ENCODE measurements at places on chromosomes 2 and 18.

DNA sequence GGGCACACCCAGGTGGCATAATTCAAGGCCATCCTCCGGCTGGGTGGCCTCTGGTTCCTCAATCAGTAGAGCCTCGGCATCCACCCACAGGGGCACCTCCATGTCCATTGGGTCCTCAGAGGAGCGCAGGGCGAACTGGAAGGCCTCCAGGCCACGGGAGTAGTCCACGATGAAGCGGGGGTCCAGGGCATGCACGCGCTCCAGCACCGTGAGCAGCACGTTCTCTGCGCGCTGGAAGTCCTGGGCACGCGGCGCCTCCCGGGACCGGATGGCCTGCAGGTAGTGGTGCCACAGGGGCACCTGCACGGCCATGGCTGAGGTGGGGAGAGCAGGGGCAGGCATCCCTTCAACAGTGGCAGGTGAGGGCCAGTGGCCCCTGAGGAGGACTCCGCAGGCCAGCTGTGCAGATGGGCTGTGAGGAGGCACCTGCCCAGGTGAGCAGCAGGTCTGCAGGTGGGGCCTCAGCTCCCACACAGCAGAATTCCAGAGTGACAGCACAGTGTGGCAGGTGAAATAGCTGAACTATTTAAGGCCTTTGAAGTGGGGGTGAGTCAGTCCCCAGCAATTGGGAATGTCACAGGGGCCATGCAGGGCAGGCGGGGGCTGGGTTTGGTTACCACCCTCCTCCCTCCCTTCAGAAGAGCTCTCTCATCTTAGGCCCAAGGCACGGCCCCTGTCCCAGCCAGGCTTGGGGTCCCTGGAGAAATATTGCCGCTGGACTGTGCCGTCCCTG, at the start of gene MAB21L4:
MAB21L4 (minus strand) TSS at position 501 of the 733 bp plus-strand sequence; CDS start at position 342, 159 bp downstream.
- no peak for DNase-seq

DNA sequence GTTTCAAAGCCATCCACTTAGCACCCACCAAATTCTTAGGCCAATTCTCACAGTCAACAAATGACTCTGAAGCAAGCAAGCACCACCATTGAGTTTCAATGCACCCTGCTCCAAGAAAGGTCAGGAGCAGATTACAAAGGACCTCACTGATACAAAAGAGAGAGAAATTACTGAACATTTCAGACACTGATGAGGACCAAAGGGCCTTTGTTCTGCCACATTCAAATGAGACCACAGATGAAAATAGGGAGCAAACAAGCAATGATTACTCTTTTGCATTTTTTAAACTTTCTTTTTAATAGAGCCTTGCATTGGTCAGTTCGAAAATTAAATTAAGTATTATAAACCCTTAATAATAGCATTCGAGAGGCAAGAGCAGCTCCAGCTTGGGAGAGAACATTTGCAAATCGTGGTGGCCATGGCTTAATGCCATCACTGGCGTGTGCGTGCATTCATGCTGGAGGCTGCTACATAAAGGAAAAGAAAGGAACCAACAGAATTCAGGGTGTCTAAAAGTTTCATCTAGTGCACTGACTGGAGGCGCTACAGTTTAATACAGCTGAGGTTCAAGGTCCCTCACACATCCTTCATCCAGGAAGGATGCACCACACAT, 87.5 kb downstream of the KLF7 start:
- DNase-seq: no peak

DNA sequence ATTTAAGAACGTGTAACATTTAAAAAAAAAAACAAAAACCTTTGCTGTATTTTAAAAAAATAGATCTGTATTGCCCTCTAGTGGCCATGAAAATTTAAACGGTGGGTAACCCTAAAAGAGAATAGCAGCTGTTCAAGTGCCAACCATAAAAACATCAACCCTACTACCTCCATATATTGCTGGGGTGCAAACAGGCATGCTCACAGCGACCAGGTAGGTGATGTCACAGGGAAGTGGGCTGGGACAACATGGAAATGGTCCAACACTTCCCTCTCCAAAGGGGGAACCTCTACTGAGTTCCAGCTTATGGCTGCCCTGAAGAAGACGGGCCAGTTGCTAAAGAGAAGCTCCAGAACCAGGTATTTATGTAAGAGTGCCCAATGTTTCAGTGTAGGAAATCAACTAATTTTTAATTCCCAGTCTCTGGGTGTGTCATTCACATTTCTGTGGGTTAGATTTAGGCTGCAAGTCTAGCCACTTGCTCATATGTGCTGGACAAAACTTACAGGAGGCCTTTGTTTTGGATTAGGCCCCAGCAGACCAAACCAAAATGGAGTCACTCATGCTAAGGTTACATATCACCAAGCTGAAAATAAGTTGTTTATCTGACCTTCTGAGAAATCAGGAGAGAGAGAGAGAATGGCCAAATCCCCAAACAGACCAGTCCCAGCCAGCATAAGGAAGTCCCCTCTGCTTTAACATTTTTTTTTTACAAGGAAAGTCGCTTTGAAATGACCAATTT, 54.5 kb downstream of the SKA1 start:
- DNase-seq: no peak

DNA sequence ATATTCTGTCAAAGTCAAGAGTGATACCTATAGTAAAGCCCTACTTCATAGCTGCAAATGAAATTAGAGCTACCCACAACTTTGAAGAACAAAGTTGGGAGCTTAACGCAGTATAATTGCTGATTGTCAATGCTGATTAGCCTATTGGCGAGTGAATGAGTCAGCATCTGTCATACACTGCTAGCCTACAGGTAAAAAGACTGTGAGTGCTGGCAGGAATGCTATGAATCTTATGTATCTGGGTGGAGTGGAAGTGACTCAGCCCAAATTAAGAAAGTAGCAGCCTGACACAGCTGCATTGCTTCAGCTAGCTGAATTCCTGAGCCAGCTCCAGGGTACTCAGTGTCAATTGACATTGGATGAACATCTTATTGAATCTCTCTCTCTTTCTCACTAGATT, 179.4 kb upstream of the DCC start:
- DNase-seq: no peak

- no peak for DNase-seq
These were observed 157.8 kb downstream of the DNAH6 start for GRCh38 chr2:84674099-84674498.

DNA sequence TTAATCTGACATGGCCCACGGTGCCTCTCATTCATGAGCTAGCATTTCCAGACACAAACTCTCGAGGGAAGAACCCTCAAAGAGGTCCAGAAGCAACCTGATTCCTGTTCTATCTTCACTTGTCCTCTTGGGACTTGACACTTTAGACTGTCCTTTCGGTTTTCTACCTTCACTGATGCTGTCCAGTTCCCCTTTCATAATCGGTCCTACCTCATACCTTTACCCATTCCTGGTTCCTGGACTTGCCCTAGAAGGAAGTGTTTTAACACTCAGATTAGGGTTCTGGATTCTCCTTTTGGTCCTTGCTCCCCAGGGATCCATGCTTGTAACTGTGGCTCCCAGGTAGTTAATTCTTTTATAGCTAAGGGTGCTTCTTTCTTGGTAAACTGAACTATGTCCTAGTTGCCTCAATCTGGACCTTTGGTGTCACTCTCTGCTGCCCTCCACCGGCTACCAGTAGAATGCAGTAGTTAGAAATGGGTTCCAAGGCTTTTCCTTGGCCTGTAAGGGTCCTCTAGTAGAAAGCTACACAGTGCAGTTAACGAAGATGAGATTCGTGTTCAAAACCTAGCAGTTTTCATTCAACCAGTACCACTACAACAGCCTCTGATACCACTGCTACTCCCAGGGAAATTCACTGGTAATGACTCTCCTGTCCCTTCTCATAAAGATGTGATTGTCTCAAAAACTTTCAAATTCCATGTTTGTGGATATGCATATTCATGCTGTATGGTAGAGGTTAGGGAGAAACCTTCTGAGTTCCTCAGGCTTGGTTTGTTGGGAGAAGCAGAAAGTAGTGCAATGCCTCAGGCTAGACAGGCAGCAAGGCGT, 178.1 kb upstream of the CYP26B1 start:
- no peak for DNase-seq

- no peak for DNase-seq
These were observed 55.2 kb downstream of the STK39 start for GRCh38 chr2:168191955-168192785.

DNA sequence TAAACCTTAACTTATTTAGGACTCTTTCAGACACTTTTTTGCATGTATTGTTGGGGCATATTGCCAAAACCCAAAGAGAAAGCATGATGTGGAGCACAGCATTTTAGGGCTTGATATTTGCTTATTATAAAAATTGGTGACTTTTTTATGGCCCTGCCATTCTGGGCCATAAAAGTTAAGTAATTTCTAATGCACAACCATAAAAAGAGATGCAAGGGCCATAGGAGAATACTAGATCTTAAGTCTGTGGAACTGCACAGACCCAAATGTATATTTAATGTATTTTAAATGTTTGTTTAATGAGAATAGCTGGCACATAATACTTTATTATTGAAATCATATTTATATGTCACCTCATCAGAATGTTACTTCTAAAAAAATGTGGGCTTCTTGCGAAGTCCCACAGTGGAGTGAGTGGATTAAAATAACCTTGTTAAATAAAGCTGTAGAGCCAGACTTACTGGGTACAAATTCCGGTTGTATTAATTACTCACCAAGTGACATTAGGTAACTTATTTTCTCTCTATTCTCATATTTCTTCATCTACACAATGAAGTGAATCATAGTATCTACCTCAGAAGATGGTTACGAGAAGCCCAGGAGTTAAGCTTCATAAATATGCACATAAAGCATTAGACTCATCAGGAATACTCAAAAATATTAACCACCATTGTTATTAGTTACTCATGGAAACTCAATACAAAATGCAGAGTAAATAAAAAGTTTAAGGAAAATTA, 52.2 kb downstream of the HNMT start:
- DNase-seq: no peak

DNA sequence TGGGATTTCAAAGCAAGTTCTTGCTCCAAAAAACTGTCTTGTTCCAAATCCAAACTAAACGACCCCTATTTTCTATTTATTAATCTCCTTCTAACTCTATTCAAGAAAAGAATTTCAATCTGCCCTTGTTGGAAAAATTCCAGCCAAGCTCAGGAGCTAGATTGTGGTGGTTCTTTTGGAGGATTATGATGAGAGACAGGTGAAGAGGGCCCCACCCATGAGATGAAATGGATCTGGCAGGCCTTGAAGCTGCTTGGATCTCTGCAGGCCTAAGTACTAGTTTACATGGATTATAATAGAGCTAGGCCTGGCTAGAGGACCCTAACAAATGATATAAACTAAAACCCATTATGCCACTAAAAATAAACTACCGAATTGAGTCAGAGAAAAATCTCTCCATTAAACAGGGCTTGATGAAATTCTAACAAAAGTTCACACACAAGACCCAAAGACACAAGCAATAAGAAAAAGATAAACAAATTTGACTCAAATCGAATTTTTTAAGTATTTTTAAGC, 101.6 kb downstream of the GFPT1 start:
- no peak for DNase-seq

- DNase-seq: no peak
These were observed 46.3 kb downstream of the EN1 start for GRCh38 chr2:118801151-118801550.

- no peak for DNase-seq
These were observed 50.5 kb downstream of the MTA3 start for GRCh38 chr2:42618972-42619371.

DNA sequence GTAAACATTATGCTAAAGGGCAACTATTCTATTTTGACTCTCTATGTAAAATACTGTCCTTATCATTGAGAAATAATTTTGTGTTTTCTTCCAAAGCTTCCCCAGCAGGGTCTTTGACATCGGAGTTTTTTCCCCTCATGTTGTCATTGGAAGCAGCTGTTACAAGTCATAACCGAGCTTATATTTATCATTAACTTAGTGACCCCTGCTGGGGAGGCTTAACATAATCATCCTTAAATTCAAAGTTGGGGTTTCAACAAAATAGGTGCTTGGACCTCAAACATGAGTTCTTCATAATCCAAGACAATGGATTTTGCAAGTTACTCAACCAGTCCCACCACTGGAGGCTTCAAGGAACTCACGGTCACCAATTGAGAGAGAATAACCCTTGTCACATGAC, 330.9 kb downstream of the DCC start:
- no peak for DNase-seq

DNA sequence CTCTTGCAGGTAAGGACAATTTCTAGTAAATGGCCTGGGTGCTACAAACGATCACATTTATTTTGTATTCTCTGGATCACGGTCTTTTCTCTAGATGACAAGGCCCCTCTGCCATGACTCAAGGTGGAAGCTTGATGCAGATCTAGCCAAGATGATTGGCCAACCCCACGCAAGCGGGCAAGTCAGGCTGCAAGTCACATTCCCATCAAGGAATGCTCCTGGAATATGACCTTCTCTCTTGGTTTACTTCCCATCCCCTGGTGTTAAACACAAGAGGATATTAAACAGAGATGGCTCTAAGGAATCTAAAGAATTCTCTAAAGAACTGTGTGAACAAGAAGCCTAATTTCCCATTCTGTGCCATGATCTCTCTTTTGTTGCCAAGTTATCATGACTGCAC, 97.3 kb upstream of the SERPINE2 start:
- no peak for DNase-seq

DNA sequence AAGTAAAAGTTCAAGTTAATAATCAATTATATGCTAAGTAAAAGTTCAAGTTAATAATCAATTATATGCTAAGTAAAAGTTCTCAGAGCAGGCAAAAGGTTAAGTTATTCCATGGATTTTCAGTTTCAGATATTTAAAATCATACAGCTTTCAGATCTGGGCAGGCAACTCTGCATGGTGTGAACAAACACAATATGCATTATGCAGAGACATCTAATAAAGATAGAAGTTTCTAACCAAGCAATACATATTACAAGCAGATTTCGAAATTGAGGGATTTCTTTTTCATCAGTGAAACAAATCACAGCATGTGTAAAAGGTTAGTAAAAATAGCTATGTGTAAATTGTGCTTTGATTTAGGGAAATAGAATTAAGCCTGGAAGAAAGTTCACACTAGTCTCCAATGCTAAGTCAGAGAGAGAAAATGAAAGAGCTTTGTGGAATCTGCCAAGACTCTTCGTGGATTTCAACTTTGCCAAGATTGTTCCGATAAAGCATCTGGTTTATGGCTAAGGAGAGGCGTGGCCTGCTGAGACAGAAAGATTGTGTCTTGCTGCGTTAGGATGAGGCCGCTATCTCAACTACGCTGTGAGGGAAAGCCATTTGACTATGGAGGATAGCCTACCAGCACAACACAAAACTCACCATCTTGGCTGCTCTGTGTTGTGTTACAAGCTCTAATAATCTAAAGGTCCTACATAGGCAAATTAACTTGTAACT, 60.1 kb upstream of the SLC16A14 start:
- DNase-seq: no peak

- no peak for DNase-seq
These were observed 19.0 kb upstream of the GALR1 start for GRCh38 chr18:77230645-77231044.

GRCh38 chr2:63189026-63189425, 138.4 kb downstream of the OTX1 start:
- DNase-seq: no peak

GRCh38 chr2:119523383-119523951, 816 bp downstream of the SCTR start:
- no peak for DNase-seq

DNA sequence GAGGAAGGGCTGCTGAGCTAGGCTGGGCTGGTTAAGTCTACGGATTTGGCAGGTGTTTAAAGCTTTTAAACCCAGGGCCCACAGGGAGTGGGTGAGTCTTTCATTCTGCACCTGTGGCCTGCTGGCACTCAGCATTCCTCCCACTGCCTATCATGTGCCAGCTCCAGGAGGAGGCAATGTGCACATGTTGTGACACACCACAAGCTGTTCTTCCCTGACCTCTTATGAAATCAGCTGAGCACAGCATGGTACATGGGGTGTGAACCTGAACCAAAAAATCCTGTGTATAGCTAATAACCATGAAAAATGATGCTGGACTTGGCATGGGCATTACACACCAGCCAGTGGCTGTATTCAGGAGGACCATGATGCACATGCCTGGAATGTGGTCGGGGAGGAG, 297.9 kb upstream of the MMADHC start:
- DNase-seq: no peak
